NCI-H2081 (cell line): ENCODE measurements at places on chromosomes 16 and 17.
A peak's percentile ranks its signal among the peaks of the same experiment; 100 is the strongest.

DNA sequence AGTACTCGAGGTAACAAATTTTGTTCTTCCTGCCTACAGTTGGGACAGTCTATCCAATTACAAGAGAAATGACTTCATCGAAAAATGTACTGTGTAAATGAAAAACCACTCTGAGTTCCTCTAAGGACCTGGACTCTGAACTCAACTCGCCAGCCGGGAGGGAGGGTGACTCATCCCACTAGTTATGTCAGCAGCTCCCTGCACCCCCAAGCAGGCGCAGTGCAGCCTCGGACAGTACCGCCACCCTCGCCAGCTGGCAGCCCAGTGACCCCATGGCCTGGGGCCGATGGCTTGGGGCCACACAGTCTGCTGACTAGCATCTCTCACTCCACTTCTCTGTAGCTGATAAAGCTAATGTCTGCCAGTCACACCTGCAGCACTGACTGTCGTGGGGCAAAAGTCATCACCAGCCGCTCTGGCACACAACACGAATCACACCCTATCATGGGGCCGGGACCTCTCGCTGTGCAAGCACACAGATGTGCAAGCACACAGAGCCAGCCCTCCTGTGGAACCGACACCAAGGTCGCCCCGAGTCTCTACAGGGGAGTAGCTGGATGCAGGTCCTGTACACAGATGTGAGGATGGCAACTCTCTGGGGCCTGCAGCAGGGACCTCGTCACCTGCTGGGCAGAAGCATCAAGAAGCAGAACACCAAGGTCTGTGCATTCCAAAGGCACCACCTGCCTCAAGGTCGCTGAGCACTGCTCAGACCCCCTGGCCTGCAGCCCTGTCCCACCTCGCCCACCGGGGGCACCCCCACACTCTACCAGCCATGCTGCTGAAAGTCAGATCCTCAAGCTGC, 5.7 kb downstream of the CSNK1D start:
- DNase-seq = no peak

DNA sequence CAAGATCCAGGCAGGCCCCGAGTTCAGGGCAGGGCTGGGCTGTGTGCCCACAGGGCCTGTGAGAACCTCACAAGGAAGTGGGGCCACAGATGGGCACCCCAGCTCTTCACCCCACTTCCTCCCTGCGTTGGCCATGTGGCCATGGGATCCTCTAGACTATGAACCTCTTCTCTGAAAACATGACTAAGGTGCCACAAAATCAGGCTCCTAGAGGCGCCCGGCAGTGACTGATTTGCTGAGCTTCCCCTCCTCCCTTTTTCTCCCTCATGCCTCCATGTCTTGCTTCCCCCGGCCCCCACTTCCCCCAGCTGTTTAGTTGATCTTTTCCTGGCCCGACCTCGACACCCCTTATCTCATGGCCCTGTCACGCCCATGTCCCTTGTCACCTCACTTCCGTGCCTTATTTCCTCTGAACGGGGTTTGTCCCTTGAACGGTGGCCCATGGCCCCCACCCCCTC, 87.1 kb downstream of the KCNJ12 start:
- DNase-seq = no peak

DNA sequence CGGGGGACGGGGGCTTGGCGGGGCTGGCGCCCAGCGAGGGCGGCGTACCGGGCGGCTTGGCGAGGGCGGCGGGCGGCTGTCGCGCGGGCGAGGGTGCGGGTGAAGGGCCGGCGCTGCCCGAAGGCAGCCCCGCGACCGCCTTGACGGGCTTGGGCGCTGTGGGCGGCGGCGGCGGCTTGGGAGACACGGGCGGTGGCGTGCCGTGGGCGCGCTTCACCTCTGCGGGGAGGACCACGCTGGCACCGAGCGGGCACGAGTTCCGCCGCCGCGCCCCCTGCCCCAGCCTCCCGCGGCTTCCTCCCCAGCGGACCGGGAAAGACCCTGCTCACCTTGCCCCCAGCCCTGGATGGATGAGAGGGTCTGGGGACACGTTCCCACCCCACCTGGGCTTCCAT, 17.3 kb downstream of the CASKIN1 start:
- no peak for DNase-seq

DNA sequence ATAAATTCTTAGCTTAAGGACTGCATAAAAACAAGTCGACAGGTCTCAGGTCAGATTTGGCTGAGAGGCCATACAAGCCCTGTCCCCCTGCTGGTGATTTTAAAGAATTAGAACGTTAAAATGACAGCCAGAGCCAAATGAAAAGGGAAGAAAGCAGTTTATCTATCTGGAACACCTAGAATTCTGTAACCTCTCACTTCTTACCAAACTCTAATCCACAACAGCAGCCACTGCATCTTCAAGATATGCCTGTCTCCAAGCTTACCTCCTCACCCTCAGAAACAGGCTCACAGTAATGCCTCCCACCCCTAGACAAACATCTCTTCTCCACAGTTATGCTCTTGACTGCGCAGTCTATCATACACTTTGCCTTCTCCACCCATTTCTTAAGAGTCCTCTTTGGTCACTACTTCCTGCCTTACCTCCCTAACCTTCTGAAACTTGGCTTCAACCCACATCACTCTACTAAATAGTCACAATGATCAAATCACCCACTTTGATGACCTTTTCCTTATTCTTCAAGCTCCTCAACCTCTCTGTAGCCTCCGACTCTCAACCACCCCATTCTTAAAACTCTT, 14.2 kb downstream of the ANKFY1 start:
- no peak for DNase-seq

DNA sequence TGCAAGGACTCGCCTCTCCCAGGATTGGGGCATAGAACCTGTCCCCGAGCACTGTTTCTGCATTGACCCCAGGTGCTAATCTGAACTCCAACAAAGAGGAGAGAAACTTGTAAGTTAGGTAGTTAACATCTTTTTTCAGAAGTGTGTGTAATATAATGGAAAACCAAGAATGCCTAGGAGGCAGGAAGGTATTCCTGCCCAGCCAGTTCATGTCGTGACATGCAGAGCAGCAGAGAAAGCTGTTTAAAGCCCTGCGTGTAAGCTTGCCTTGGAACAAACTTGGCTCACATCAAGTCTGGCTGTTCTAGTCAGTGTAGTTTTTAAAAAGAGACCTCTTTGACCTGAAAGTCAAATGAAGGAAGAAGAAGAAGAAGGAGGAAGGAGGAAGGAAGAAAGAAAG, 2.1 kb upstream of the GNA13 start:
- no peak for DNase-seq

GRCh38 chr16:89523680-89524344, 15.6 kb downstream of the SPG7 start:
- DNase-seq = no peak

GRCh38 chr16:30761427-30761927, 385 bp downstream of the CFAP119 start:
- peak; percentile 53 for DNase-seq

DNA sequence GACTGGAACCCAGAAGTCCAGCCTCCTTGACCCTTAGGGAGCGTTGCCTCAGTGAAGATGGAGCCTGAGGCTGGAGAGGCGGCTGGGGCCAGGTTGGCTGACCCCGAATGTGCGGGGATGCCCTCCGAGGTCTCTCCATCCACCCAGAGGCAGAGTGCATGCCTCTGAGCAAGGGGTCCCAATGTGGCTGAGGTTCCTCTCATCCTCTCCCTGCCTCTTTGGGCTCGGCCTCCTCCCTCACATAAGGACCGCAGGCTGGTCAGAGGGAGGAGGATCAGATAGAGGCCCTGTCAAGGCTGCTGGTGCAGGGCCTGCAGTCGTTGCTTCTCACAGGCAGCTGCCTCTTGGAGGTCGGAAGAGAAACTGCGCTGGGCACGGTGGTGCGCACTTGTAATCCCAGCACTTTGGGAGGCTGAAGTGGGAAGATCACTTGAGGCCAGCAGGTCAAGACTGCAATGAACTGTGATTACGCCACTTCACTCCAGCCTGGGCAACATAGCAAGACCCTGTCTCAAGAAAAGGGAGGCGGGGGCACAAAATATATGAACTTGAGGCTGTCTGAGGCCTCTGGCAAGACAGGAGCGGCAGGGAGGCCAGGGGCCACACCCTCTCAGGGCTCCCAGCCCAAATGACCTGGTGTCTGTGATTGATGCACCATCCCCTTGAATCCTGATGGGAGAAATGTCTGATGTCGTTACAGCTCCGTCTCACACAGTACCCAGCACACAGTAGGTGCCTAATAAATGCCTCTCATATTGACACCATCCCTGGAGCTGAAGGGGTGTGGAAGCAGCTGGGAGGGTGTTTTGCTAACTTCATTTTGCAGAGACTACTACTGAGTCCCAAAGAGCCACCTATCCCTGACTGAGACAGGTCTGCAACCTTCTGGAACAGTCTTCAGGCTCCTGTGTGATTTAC, 220.1 kb upstream of the GSE1 start:
- DNase-seq = no peak

- DNase-seq = no peak
Measured at GRCh38 chr17:29948448-29949215, 7.2 kb downstream of the EFCAB5 start.

GRCh38 chr16:57297856-57298255, 13.4 kb upstream of the PLLP start:
- no peak for DNase-seq

DNA sequence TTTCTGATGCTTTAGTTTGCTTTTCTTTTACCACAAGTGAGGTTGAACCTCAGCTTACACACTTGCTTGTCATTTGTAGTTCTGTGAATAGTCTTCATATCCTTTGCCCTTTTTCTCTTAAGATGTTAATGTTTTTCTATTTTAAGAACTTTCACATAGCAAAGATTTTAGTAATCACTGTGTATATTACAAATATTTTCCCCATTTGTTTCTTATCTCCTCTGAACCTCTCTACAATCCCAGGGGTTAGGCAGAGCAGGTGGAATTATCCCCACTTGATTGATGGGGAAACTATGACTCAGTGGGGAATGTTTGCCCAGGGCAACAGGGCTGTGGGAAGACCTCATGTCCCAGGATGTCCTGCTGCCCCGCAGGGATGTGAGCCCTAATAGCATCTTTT, 11.7 kb upstream of the MYH3 start:
- no peak for DNase-seq

- DNase-seq = no peak
Measured at GRCh38 chr17:17437461-17437860, 39.3 kb upstream of the MED9 start.

GRCh38 chr16:813204-813915, 12.8 kb upstream of the GNG13 start:
- DNase-seq = no peak

DNA sequence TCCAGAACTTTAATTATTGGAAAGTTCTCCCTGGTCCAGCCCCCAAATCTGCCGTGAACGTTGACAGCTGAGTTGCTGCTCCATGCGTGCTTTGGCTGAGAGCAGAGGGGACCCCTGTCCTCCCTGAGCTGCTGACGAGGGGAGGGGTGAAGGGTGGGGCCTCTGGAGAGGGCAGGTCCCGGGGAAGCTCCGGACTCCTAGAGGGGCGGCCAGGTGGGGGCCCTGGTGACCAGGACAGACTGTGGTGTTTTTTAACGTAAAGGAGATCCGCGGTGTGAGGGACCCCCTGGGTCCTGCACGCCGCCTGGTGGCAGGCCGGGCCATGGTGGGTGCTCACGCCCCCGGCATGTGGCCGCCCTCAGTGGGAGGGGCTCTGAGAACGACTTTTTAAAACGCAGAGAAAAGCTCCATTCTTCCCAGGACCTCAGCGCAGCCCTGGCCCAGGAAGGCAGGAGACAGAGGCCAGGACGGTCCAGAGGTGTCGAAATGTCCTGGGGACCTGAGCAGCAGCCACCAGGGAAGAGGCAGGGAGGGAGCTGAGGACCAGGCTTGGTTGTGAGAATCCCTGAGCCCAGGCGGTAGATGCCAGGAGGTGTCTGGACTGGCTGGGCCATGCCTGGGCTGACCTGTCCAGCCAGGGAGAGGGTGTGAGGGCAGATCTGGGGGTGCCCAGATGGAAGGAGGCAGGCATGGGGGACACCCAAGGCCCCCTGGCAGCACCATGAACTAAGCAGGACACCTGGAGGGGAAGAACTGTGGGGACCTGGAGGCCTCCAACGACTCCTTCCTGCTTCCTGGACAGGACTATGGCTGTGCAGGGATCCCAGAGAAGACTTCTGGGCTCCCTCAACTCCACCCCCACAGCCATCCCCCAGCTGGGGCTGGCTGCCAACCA, at the start of gene MC1R:
MC1R (plus strand) TSS at position 410 of the 895 bp plus-strand sequence; CDS start at position 807, 397 bp downstream.
- DNase-seq = no peak

DNA sequence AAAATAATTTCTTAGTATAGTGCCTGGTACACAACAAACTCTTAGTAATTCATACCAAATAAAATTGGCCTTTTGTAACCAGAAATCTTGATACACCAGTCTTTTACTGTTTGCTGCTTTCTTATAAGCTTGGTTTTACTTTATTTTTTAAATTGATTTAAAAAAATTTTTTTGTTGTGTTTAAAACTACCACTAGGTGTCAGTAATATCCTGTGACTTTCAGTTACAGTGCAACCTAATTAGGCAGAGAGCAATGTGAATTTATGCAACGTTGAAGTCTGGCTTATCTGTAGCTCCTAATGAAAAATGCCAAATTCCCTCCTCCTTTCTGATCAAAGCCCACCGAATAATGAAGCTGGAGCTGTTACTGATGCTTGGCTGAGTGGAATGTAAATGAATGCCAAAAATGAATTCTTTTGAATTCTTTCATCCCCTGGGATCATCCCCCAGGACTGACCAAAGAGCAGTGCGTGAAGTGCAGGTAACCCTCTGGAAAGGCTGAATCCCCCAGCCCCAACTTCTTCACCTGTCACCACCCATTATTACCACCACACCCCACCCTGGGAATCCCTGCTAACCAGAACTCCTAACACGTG, 3.8 kb downstream of the ERCC4 start:
- peak; percentile 49 for DNase-seq

DNA sequence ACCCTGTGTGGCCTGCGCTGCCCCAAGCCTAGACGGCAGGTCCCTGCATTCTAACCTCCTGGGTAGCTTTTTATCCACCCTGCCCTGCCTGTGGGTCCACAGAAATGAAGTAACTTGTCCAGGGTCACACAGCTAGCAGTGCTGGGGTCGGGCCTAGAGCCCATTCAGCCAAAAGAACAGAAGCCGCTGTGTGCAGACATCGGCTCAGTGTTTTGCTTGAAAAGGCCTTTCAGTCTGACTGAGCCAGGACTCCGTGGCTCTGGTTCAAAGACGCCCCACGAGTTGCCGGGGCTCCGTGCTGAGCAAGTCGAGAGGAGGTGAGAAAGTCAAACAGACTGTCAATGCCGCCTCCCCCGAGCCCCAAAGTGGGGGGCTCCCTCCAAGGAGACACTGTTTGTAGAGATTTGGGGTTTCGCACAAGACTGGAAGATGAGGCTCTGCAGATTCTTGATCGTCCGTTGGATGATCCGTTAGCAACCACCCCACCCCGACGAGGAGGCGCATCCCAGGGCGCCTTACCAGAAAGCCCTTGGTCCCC, 226.2 kb downstream of the NTN1 start:
- DNase-seq = no peak
